Fibroblast of lung (primary cell): ENCODE measurements at places on chromosomes 2 and 18.

- H3K36me3 ChIP-seq: no peaks in the 10 kb centered on the region
- no peak overlapping the region for H3K4me3 ChIP-seq
- no peak for DNase-seq
- H3K27ac ChIP-seq: no peak overlapping the region
Measured at GRCh38 chr2:96928277-96928781, 58.1 kb downstream of the FAM178B start.

DNA sequence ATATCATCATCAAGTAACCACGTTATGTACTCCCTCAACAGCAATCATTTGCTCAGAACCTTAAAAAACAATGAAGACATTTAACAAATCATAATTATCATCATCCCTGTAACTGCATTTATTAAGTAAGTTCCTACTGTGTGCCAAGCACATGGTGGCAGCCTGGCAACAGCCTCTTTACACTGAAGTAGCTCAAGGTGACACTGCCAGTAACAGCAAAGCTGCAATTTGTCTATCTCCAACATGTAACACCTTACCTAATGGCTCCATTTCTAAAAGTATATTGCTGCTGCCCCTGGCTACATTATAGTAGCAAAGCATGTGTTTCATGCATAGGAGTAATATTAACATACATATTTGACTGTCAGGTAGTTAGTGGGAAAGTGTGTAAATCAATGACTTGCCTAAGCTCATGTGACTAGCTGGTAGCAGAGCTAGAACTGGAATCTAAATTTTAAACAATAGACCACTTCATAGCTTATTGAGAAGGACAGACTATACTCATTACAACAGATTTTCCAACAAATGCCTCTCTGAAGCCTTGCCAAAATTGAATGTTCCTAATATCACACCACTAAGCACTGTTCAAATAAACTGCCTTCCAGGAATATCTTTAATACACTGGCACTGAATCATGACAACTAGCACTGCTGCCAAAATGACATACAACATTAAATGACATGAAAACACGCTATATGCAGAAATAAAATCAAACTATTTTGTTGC lies 86.7 kb downstream of the L3MBTL4 start:
- H3K36me3 ChIP-seq: no peaks in the 10 kb centered on the region
- H3K27ac ChIP-seq: no peak overlapping the region
- no peaks in the 10 kb centered on the region for H3K4me1 ChIP-seq
- H3K27me3 ChIP-seq: no peaks in the 10 kb centered on the region
- no peak for DNase-seq
- no peak overlapping the region for H3K4me3 ChIP-seq

DNA sequence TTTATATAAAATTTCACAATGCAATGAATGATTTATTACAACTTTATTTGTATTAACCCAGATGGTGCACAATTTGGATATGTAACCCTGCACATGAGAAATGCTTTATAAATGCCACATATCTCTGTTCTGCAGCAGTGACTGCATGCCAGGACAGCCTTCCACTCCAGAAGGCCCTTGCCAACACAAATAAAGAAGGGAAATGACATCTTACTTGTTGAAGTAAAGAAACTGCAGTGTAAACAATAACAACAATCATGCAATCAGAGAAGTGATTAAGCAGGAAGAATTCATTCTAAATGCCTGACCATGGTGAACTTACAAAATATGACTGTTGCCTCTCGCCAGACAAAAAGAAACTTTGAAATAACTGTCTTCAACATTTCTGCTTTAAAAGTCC lies 129.9 kb upstream of the CHST9 start:
- H3K4me3 ChIP-seq: no peak overlapping the region
- no peaks in the 10 kb centered on the region for H3K36me3 ChIP-seq
- H3K27ac ChIP-seq: no peak overlapping the region
- DNase-seq: no peak

- no peaks in the 10 kb centered on the region for H3K4me1 ChIP-seq
- H3K4me3 ChIP-seq: no peak overlapping the region
- no peak for DNase-seq
- no peak overlapping the region for H3K27ac ChIP-seq
- H3K27me3 ChIP-seq: no peaks in the 10 kb centered on the region
- no peaks in the 10 kb centered on the region for H3K36me3 ChIP-seq
Measured at GRCh38 chr18:13530033-13530878, 196.1 kb downstream of the FAM210A start.

DNA sequence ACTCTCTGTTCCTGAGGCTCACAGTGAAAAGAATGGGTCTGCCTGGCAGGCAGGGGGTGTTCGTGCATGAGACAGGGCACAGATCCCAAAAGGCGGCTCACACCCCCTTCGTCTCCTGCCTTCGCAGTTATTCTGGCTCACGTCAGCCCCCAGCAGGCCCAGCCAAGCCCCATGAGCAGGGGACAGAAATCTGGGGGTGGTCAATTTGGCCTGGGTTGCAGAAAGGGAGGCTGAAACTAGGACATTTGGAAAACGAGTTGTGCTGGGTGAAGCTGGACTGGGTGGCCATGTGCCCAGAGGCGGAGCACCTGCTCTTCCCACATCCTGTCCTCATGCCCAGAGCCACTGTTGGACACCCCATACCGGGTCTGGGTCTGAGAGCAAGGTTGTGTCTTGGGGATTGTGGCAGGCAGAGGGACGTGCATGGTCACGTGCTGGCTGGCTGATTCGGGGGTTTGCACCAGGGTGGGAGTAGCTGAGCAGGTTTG lies 99.0 kb upstream of the MCFD2 start:
- no peak overlapping the region for H3K27ac ChIP-seq
- no peak overlapping the region for H3K4me3 ChIP-seq
- peaks cover 22% of the 10 kb centered on the region for H3K4me1 ChIP-seq
- H3K36me3 ChIP-seq: peaks cover 20% of the 10 kb centered on the region
- no peak for DNase-seq

- no peaks in the 10 kb centered on the region for H3K27me3 ChIP-seq
- no peaks in the 10 kb centered on the region for H3K36me3 ChIP-seq
- no peak overlapping the region for H3K27ac ChIP-seq
Measured at GRCh38 chr18:29250259-29250658, 1073.3 kb upstream of the CDH2 start.

DNA sequence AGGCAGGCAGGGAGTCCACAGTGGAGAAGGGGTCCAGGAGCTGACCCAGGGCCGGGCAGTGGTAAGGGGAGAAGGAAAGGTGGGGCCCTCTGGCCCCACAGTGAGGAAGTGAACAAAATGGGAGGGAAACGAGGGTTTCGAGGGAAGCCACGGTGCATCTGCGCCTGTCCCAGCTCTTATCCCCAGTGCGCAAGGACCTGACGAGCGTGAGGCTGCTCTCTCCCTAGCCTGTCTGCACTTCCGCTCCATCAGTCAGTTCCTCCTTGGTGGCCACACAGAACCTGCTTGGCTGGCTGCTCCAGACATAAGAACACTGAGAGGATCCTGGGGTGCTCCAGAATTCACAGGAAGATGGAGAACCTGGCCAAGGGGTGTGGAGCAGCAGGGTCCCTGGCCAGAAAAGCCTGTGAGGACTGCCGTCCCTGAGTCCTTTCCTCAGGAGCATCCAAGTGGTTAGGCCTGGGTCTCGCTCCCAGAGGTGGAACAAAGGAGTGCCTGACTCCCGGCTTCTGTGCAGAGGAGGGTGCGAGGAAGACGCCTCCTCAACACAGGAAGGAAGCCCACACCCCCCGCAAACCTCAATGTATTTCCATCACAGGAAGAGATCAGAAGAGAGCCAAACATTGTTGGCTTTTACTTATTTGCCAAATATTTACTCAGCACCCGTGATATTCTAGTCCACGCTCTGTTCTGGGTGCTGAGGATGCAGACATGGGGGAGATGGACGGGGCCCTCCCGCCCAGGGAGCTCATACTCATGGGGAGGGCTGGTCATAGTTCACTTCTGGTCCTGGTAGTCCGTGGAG lies 43.7 kb upstream of the SEMA4C start:
- no peaks in the 10 kb centered on the region for H3K27me3 ChIP-seq
- H3K4me3 ChIP-seq: no peak overlapping the region
- DNase-seq: no peak
- no peaks in the 10 kb centered on the region for H3K36me3 ChIP-seq
- H3K4me1 ChIP-seq: no peaks in the 10 kb centered on the region

DNA sequence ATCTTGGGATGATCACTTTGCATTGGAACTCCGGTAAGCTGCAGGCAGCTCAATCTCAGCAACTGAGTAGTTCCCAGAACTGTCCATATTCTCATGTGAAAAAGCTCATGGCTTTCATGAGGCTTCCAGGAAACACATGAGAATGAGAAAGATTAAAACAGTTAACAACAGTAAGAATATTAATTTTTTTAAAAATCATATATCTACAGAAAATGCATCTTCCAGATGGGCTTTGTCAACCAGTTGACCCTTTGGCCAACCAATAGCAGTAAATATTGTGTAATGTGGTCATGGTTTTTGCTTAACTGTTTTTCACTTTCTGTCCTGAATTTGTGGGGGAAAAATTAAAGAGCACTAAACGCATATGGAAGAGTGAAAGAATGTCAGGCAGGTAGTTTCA lies 131.2 kb upstream of the CCDC195 start:
- H3K27me3 ChIP-seq: no peaks in the 10 kb centered on the region
- H3K4me3 ChIP-seq: no peak overlapping the region
- DNase-seq: peak; percentile 69
- no peak overlapping the region for H3K27ac ChIP-seq
- H3K4me1 ChIP-seq: no peaks in the 10 kb centered on the region

GRCh38 chr2:43748333-43748732 lies 25.5 kb upstream of the DYNC2LI1 start:
- no peak for DNase-seq
- no peaks in the 10 kb centered on the region for H3K36me3 ChIP-seq
